ENCODE measurements at places on chromosomes 5 and 9.

DNA sequence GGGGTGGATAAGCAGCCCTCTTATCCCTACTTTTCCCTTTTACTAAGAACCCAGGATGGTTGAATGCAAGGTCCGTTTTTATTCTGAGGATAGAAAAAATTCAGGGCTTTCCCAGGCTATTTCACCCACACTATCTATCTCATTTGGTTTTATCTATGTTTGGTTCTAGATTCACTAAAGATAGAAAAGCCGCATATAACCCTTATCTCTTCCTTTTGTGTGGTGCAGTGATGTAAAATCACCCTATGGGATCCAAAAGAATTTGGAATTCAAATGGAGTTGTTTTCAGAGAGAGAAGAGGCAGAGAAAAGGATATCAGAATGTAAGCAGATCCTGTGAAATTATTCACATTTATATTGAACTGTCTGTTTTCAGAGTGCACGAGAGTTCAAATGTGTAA lies 236.3 kb upstream of the RFX3 start:
- no peak for DNase-seq

DNA sequence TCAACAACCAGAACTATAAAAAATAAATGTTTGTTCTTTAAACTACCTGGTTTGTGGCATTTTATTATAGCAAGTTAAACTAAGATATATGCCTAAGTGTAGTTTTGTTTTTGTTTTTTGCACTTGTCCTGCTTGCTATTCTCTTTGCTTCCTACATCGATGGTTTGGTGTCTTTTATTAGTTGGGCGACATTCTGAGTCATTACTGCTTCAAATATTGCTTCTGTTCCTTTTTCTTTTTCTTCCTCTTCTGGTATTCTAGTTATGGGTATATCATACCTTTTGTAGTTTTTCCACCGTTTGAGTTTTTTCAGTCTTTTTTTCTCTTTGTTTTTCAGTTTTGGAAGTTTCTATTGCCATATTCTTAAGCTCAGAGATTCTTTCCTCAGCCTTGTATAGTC lies 86.9 kb downstream of the MACIR start:
- no peak for DNase-seq

- no peak for DNase-seq
Observed at GRCh38 chr9:135822374-135822755, 85.0 kb downstream of the CAMSAP1 start.

DNA sequence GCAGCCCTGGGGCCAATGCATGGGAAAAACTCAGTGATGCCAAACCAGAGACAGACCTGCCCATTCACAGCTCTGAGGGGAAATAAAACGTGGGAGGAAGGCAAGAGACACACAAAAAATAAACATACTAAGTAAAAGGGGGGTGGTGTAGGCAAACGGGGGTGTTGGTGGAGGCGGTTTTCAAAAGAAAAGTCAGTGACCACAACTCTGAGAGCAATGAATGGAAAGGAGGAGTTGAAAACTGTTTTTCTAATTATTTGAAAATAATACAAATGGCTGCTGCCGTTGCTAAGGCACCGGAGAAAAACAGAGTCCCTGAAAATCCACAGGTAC lies 293.5 kb downstream of the EFNA5 start:
- DNase-seq = no peak
